ENCODE measurements at places on chromosomes 6 and 20.

DNA sequence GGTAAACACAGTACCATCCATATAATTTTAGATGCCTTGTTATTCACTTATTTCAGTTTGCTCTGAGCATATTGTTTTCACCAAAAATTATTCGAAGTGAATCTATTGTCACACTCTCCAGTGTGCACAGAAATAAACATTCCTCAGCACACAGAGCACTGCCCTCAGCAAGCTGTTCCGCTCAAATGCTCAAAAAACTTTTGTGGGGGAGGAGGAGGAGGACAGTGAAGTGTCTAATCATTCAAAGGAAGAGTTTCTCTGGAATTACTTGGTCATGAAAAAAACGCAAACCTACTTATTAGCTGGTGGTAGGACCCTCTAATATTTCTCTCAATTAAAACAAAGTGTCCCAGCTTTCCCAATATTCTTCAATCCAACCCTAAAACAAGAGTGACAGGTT lies 88.3 kb downstream of the DTNBP1 start:
- no peak for DNase-seq

DNA sequence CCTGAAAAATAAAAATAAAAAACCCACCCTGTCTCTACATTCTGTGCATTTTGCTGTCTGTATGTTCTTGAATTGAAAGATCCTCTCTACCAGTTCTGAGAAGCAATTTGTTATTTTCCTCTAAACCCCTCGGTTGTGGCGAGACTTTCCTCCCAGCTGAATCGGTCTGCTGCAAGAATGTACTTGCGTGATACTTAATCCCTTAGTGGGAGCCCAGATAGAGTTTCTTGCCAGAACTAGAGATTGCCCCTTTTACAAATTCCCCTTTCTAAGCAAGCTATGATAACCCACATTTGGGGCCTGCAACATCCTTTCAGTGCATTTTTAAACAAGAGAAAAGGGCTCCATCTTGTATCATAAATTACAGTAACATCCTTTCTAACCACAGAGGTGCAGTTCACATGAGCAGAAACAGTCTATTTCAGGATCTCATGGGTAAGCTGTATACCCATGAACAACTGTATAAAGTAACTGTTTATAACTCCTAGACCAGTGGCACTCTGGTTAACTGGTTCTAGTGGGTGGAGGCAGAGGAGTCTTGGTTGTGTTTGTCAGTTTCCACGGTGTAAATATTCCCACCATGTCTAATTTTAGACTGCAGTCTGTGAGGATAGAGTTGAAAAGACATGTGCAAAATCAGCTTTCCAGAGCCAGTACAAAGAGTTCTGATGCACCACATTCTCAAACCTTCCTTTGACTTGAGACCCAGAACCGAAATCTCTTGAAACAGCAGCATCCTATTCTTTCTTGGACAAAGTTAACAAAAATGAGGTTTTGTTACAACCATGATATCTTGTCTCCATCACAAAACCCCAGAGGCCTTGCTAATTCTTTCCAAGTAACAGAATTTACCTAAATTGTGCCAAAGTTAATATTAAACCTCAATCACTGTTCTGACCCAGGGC lies 113.1 kb upstream of the ZNF217 start:
- no peak for DNase-seq

DNA sequence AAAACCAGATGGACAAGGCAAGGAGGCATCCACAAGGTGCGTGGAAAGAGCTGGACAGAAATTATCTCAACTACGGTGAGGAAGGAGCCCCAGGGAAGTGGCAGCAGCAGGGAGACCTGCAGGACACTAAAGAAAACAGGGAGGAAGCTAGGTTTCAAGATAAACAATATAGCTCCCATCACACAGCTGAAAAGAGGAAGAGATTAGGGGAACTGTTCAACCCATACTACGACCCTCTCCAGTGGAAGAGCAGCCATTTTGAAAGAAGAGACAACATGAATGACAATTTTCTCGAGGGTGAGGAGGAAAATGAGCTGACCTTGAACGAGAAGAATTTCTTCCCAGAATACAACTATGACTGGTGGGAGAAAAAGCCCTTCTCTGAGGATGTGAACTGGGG lies 26.8 kb downstream of the TRMT6 start:
- no peak for DNase-seq

- no peak for DNase-seq
Observed at GRCh38 chr6:113927001-113927400, 43.9 kb downstream of the HDAC2 start.

GRCh38 chr6:6975459-6976111 lies 132.2 kb upstream of the RREB1 start:
- no peak for DNase-seq

DNA sequence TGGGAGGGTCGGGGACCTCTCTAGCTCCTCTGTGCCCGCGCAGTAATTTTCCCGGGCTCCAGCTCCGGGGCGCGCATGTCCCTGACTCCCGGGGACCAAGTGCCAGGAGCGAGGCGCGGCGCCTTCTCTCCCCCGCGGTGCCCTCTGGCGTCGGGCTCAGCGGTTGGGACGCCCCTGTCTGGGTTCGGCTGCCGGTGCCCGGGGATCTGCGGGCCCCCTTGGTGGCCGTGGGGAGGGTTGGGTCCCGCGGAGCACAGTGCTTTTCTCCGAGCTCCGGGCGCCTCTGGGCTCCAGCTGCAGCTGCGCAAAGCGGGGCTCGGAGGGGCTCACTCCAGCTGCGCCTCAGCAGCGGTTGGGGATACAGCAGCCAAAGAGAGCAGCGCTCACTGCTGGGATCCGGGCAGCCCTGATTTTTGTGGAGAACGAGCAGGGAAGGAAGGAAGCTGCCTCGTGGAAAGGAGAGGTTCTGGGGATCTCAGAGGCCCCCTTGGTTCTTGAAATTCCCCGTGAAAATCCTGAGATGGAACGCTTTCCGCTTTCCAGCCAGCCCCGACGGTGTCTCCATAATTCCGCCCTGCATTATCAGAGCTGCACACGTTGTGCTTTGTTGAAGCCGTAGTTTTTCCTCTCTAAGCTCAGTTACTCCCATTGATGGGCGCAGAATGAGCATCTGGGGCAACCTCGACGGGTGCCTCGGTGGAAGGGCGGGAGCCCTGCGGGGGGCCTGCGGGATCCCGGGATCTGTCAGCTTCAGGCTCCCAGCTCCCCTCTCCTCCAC lies 861 bp downstream of the PPP1R14C start:
- no peak for DNase-seq

DNA sequence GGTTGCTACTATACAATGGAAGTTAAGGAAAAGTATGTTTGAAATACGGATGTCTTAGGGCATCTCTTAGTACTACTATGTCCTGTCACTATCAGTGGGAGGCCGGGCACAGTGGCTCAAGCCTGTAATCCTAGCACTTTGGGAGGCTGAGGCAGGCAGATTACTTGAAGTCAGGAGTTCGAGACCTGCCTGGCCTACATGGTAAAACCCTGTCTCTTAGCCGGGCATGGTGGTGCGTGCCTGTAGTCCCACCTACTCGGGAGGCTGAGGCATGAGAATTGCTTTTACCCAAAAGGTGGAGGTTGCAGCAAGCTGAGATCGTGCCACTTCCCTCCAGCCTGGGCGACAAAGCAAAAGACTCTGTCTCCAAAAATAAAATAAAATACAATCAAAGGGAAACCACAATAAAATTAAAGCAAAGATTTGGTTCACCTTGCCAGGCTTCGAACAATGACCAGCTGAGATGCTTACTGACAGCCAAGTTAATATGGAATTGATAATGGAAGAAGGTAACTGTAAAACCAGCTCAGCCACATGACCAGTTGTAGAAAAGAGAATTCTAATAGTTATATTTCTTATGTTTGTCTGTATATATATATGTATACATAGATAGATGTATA lies 6.5 kb downstream of the CD24 start:
- no peak for DNase-seq

GRCh38 chr6:113809826-113810225 lies 47.3 kb upstream of the MARCKS start:
- DNase-seq = no peak

GRCh38 chr20:59829054-59829785 lies 104.2 kb downstream of the SYCP2 start:
- no peak for DNase-seq

DNA sequence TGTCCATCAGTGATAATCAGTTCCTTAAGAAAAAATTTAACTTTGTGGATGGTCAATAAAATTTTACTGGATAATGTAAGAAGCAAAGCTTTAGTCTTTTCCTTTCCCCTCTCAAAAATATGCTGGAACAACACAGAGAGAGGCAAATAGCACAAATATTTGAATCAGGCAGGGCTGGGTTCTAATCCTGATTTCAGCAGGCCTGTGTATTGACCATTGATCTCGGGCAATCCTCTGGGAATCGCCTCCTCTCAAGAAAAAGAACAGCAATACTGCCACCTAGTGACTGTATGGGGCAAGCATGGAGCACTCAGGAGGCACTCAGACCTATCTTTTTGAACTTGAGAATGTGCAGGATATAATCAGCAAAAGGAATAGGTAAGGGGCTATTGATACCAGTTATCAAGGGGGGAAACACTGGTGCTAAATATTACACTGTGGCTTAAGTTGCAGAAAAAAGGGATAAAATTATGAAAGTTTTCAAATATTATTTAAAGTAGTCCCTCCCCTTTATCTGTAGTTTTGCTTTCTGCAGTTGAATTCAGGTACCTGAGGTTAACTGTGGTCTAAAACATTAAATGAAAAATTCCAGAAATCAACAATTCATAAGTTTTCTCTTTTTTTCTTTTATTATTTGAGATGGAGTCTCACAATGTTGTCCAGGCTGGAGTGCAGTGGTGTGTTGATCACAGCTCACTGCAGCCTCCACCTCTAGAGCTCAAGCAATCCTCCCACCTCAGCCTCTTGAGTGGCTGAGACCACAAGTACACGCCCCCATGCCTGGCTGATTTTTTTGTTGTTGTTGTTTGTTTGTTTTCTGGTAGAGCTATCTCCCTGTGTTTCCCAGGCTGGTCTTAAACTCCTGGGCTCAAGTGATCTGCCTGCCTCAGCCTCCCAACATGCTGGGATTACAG lies 91.8 kb upstream of the NHSL1 start:
- no peak for DNase-seq

DNA sequence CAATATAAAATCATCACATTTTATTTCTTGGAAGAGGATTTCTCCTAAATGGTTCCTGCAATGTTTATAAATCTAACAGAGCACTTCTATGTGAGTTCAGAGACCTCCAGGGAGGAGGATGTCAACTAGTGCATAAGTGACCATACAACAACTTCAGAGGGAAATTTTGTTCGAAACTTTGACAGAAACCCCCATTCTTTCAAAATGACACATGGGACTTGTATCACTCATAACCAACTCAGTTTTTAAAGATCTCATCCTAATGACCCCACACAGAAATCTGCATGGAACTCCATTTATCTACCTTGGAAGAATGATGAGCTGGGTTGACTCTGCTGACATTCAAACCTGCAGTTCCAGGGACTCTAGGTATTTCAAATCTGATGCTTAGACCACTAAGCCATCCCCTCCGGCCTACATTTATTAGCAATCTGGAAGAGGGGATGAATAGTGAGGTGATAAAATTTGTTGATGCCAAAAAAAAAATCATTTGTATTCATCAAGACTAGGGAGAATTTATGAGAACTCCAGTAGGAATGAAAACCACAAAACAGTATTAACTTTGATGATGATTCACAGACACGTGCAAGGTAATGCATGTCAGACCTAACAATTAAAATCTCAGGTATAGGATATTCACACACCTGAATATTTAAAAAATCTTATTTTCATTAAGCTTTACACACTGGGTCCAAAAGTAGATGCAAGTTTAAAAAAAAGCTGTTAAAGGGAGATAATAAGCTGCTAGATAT lies 153.0 kb downstream of the REV3L start:
- DNase-seq = no peak

GRCh38 chr6:8334113-8334512 lies 101.2 kb downstream of the SLC35B3 start:
- DNase-seq = no peak

DNA sequence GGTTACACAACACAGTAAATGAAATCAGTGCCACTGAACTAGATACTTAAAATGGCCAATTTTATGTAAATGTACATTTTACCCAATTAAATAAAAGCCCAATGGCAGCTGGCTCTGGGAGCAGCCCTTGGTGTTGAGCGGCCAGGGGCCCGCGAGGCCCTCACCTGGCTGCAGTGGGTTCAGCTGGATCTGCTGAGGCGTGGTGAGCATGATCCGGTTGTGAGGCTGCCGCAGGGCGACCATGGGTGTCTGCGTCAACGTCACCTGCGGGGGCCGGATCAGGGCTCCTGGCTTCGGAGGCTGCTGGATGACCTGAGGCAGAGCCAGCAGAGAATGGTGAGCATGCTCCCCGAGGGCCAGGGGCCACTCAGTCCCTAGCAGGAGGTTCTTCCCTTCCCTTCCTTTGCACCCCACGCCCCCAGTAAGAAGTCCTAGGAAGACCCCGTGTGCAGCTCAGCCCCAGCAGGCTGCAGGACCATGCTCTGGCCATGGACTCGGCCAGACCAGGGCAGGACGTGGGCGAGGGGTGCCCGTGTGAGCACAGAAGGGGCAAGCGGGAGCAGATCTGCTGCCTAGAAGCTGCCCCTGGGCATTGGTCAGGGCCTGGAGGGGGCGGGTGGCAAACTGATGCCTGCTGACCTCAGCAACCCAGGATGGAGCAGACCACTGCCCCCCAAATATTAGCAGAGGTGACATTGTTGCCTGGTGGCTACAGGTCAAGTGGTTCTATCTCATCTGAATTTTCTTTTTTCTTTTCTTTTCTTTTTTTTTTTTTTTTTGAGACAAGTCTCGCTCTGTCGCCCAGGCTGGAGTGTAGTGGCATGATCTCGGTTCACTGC lies 61.9 kb downstream of the TAF4 start:
- DNase-seq = no peak

- DNase-seq = no peak
Observed at GRCh38 chr20:37925265-37926165, 22.6 kb downstream of the VSTM2L start.

DNA sequence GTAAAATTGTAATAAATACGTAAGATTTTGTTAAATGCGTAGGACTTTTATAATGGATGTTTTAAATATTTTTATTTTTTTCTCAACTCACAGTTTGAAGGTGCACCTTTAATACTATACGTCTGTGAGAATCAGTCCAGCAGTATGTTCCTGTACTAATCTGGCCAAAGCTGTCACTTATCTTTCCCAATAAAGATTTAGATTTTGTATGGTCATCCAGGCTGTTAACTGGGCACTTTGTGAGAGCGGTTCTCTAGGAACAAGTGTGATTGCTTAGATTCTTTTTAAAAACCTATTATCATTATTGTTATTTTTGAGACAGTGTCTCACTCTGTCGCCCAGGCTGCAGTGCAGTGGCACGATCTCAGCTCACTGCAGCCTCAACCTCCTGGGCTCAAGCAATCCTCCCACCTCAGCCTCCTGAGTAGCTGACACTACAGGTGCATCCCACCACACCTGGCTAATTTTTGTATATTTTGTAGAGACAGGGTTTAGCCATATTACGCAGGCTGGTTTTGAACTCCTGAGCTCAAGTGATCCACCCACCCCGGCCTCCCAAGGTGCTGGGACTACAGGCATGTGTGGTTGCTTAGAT lies 1.7 kb downstream of the DCBLD1 start:
- no peak for DNase-seq

- no peak for DNase-seq
Observed at GRCh38 chr6:87393026-87393622, 14.6 kb upstream of the CFAP206 start.

GRCh38 chr6:788058-788457 lies 95.1 kb upstream of the EXOC2 start:
- DNase-seq = no peak

GRCh38 chr6:684831-685636 lies 7.9 kb downstream of the EXOC2 start:
- DNase-seq = no peak

All from activated CD4-positive, CD25-positive, alpha-beta regulatory T cell (primary cell).